ENCODE measurements at places on chromosomes 11 and 22. TPM values are rescaled to one million over a fixed set of nuclear protein-coding genes. Genes with fewer than 3 reads are reported as not detected.
A peak's percentile ranks its signal among the peaks of the same experiment; 100 is the strongest.

DNA sequence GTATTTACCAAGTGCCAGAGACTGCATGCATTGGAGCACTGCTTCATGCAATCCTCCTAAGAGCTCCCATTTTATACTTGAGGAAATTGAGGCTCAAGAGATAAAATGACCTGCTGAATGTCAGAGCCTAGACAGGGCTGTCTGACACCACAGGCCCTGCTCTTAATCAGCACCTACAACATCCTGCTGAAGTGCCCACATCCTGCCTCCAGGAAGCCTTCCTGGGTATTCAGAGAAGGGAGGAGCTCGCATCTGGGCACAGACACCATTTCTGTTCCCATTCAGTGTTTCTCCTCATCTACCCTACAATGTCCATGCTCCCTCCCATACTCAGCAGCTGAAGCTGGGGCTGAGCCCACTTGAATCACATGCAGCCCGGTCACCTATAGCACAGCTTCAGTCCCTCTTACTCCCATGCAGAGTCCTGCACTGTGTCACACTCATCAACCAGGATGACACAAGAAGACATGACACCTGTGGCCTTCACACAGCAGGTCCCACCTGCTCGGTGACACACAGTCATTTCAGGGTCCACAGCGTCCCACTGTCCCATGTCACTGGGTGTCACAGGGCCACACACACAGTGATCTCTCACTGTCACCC lies 53.1 kb downstream of the PDE2A start:
- DNase-seq = no peak

SPON1 gene
- total RNA-seq = 1.4 TPM

DNA sequence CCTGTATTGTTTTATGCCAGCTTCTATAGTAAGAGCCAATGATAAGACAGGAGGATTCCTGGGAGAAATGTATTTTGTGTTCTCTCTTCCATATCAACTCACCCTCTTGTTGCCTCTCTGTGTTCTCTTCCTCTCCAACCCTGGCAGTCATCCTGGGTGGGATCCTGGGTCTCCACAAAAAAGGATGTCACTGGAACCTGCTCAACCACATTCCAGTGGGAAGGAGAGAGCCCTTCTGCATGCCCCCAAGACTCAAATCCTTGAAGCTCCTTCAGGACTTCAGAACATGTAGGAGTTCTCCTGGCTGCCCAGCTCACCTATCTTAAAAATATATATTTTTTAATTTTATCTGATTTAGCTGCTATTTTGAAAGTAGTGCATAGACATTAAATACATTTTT lies 26.1 kb downstream of the APOL6 start:
- no peak for DNase-seq

AP2A2 gene
- total RNA-seq = 44.3 TPM

CD248 gene
- 41.1 TPM for total RNA-seq

DNA sequence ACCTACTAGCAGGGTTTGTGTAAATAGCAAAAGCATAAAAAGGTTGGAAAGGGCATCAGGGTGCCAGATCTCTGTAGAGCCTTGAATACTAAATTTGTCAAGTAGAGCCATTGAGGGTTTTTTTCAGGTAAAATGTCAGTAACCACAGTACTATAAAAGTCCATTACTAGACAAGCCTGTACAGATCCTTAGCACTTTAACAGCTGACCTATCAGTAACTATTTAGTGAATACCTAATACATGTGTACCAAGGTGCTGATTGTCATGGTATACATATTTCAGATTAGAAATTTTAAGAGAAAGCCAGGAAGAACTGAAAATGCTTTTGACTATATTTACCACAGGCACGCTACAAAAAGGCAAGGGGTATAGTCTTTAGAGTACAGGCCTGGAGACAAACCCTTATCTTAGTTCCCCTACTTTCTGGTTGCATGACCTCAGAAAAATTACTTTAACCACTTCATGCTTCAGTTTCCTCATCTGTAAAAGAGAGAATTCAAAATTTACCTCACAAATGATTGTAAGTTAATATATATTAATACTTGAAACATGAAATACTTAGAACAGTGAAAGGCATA lies 57.9 kb downstream of the RAB38 start:
- DNase-seq = no peak

DNA sequence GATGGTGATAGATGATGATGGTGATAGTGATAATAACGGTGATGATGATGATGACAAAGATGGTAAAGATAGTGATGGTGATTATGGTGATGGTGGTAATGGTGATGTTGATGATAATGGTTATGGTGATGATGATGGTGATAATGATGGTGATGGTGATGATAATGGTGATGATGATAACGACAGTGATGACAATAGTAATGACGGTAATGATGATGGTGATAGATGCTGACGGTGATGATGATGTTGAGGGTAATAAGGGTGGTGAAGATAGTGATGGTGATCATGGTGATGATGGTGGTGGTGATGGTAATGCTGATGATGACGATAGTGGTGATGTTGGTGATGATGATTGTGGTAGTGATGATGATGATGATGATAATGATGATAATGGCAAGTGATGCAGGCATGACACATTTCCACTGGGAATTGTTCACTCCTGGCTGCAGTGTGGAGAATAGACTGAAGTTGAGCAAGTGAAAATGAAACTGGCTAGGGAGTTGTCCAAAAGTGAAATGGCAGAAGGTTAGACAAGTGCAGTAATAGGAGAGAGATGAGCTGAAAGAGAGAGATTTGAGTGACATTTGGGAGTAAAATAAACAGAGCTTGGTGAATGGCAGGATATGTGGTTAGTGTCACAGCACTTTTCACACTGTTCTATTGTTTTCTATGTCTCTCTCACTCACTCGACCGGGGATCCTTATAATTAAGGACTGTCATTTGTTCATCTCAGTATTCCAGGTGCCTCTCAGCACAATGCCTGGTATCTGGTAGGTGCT lies 992.5 kb downstream of the OPCML start:
- DNase-seq = no peak

TMEM191C gene
- 2.6 TPM for total RNA-seq

OR51B5 gene
- total RNA-seq = not detected

CPT1B gene
- total RNA-seq = 42.4 TPM

BIRC2 gene
- total RNA-seq = 178 TPM

PHLDA2 gene
- total RNA-seq = 1.6 TPM

- peak; percentile 43 for DNase-seq
Measured at GRCh38 chr11:47399860-47400767, 8.3 kb upstream of the SLC39A13 start.

DNA sequence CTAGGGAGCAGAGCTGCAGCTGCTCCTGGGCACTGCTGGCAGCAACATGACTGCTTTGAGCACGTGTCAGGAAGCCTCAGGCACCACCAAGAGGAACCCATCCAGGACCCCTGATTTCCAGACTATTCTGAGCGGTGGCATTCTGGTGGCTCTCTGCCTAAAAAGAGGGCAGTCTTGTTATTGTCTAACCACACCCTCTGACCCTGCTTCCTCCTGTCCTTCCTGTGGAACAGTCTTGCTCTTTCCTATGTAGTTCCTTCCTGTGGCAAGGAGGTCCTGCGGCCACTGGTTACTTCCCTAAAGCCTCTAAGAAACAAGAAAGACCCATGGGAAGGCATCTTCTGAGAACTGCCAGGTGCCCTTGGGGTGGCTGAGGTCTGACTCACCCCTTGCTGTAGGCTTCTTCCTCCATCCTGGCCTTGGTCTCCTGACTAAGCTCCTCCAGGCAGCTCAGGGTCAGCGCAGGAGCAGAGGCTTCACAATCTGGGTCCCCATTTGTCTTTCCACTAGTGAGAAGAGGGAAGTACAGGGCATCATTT lies 13.1 kb upstream of the LYVE1 start:
- DNase-seq = no peak

DNA sequence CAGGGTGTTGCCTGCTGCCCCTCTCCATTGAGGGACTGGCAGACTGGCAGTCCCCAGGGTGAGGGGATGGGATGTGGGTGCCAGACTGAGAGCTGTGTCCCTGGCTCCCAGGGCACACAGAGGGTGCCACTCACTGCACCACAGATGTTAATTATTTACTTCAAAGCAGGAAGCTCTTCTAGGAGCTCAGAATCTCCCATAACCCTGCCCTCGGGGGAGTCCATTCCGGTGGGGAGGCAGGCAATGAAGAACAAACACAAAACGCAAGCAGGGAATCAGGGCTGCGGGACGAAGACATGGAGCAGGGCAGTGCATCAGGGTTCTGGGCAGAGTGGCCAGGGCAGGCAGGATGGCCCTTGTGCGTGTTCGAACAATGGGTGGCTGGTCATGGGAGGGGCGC lies 24.4 kb upstream of the FLRT1 start:
- DNase-seq = no peak

DNA sequence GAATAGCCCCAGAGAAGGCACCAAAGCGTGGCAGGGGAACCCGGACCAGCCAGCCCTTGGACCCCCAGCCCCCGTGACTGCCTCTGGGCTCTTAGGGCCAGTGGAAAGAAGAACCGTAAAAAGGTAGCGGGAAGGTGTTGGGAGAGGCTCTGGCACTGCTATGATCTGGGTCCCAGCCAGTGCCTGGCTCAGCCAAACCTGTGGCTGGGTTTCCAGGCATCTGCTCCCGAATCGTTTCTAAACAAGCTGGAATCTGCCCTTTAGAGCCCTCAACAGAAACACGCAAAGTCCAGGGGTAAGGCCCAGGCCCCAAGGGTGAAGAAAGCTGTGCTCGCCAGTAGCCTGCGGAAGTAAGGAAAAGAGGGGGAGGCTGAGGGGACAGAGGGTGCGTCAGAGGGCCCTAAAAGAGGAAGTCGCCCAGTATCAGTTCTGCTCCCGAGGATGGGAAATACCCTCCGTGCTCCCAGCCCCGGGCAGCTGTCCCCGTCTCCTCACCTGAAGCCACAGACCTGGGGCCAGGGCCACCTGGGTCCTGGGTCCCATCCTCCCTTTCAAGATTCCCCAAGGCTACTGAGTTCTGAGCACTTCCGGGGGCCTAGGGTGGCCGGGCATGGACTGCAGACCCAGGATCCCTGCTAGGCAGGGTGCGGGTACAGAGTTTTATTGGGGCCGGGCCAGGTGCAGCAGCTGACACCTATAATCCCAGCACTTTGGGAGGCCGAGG lies 24.7 kb downstream of the IL10RA start:
- DNase-seq = peak; percentile 32

GRCh38 chr11:115769891-115770290 lies 265.7 kb upstream of the CADM1 start:
- DNase-seq = no peak

- no peak for DNase-seq
Measured at GRCh38 chr22:22404598-22405284, 103.8 kb downstream of the ZNF280B start.

GRCh38 chr11:57566905-57567514 lies 462 bp downstream of the UBE2L6 start:
- DNase-seq = peak; percentile 59

DNA sequence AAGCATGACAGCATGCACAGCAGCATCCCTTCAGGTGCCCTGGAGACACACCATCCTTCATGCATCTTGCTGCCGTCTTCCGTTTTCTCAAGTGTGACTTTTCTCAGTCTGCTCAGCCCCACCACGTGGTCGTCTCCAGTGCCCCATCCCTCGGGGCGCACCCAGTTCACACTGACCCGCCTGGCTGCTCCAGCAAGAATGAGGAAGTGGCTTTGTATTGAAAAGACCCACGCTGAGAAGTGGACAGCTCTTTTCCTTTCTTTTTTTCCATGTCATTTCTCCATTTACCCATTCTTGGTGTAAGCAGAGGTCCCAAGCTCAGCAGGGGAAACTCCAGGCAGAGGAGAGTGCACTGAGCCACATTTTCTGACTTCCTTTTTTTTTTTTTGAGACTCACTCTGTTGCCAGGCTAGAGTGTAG lies 14.5 kb downstream of the SERPINH1 start:
- DNase-seq = no peak

C11orf91 gene
- not detected for total RNA-seq

- DNase-seq = no peak
Measured at GRCh38 chr11:44528103-44528502, 37.4 kb upstream of the CD82 start.

GRCh38 chr11:84673753-84674152 lies 953.4 kb downstream of the DLG2 start:
- no peak for DNase-seq

SIDT2 gene
- total RNA-seq = 133 TPM

DNA sequence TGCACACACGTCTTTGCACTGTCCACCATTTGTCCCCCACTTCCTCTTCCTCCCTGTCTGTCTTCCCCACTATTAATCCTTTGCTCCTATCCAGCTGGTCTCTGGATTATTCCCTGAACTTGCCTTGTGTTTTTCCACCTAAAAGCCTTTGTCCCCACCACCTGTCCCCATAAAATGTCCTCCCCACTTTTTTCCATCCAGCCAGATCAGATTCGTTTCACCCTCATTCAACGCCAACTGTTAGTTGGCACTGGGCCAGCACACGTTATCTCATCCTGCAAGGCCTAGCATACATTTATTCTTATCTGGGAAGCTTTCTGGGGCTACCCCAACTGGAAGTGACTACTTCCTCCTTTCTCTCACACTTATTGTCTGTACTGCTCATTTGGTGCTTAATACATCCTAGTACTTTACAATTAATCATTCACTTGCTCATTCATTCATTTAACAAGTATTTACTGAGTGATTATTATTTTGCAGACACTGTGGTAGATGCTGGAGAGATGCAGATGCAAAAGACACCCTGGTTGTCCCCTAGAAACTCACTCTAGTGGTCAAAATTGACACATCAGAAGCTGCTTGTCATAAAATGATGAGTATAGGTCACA lies 96.2 kb downstream of the RASSF10 start:
- DNase-seq = no peak

DNA sequence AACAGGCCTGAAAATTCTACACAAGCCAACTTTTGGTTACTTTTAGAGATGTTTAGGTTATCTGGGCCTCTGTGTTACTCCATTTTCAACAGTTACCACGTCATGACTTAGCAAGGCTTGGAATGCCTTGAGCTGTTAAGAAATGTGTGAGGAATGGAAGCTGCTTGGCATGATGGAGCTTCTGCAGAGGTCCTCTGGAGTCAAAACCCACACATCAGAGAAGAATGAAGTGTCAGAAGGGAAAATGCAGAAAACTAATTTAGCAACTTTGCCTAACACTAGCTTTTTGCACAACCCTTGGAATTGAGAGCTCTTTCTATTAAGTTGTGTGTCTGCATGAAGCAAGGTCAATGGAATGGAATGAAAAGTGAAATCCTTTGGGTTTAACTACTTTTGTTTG lies 27.4 kb downstream of the FAT3 start:
- DNase-seq = no peak

SLC25A18 gene
- not detected for total RNA-seq

PARVG gene
- total RNA-seq = 124 TPM

OR52I2 gene
- total RNA-seq = not detected

GRCh38 chr22:19680287-19680881 lies 33.9 kb upstream of the SEPTIN5 start:
- no peak for DNase-seq

GRCh38 chr11:78564490-78565467 lies 9.9 kb downstream of the NARS2 start:
- DNase-seq = no peak

GRCh38 chr11:57403802-57404147 lies 13.3 kb upstream of the PRG2 start:
- no peak for DNase-seq

Measured in CD8-positive, alpha-beta T cell (primary cell).